NCI-H146 (cell line): ENCODE measurements at places on chromosomes 6 and 20.

DNA sequence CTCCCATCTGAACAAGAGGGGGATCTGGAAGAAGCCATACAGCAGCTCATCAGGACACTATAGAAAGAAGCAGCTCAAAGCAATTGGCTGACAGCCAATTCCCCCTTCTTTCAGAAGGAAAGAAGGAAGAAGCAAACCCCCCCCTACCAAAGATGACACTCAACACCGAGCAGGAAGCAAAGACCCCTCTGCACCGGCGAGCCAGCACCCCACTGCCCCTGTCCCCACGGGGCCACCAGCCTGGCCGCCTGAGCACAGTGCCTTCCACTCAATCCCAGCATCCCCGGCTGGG is 1.2 kb downstream of the REM1 start:
- DNase-seq, result no peak

DNA sequence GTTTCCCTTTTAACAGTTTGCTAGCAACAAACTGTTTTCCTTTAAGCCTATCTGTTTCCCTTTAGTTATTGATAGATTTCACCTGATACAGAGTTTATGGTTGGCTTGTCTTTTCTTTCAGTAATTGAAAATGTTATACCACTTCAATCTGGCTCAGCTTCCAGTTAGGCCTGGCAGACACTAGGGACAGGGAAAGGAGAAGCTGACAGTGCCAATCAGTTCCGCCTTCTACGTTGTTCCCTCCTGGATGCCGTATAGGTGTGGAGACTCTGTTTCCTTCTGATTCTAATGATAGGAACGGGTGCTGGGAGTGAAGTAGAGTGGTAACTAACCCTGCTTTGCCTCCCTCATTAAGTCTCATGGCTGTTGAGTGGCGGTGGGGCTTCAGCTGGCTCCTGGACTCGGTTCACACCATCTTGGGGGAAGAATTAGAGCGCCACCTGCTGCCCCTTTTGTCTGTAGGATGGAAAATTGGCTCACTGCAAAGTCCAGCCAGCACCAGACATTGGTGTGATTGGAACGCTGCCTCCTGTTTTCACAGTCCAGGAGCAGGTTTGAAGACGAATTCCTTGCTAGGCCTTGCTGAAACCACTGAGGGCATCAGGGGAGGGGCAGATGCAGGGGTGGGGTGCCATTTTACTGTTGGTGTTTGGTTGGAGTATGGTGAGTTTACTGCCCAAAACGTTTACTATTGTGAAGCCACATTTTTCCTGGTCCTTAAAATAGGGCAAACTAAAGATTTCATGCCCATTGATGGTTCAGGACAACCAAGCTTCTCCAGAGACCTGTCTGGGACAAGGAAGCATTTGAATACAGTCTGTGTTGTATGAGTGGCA is 1729.5 kb downstream of the GRIK2 start:
- DNase-seq, result peak; percentile 14

DNA sequence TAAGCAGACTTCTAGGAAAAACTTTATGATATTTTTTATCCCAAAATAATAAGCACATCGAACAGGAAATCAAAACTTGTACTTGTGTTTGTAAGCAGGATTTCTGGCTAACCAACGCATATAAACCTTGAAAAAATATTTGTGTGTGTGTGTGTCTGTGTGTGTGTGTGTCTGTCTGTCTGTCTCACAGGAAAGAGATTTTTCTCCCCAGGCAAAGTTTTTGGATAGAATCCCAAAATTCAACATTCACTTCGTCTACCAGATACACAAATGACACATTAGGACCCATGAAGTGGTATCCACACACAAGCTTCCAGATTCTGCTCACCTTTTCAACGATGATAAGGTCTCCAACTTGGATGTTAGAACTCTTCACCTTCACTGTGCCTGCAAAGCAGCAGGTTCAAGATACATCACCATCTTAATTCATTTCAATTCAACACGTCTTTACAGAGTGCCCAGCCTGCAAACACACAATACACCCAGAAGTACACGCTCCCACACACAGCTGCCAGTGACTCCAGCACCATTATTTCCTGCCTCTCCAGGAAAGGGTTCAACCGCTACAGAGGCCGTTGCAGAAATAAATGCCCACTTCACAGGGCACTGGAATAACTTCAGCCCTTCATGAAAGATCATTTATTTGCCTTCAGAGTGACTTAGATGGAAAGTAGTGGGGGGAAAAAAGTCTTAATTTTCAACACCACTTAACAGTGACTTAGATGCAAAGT is 70.9 kb downstream of the ATP9A start:
- DNase-seq, result no peak

DNA sequence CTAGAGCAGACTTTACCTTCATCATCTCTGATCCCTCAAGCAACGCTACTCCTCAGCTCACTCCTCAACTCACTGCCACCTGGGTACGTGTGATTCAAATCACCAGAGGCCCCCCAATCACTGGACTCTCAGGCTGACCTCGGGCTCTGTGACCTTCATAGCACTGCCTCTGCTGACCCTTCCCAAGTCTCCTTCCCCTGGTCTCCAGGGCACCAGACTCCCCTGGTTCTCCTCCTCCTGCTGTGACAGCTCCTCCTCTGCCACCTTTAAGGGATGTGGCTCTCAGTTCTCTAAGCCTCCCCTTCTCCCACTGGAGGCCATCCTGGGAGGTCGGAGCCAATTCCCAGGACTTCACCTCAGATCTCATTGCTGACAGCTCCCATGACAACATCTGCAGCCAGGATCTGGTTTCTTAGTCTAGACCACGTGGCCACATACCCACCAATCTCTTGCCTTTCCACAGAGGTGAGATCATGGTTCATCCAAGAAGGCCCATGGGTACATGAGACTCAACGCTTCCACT is 90.4 kb downstream of the NFATC2 start:
- no peak for DNase-seq

DNA sequence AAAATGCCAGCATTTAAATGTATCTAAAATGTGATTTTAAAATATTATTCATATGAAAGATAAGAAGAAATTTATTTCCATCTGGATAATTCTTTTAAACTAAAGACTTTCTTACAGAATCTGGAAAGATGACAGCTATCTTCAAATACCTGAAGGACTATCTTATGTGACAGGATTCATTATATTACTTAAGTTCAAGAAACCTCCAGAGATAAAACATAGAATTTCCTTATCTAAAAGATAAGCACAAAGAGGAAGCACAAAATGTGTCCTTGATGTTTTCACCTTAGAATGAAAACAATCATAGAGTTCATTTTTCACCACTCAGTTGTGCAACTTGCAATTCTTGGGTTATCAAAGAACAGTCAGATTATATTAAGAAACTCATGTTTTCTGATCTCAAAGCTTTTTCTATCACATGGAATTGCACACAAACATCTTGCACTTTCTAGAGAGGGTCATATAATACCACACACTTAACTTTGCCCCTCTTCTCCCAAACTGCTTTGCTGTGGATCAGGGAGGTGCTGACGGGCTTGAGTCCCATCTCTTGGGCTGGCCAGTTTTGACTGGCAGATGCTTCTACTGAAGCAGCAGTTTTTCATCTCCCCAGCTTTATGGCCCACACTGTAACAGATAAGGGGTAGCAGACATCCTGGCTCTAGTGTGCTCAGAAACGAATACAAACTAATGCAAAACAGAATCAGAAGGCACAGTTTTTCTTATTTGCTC is 467.4 kb downstream of the CDC5L start:
- no peak for DNase-seq

- no peak for DNase-seq
Observed at GRCh38 chr6:39079197-39080125, 30.9 kb downstream of the GLP1R start.

- DNase-seq, result no peak
Observed at GRCh38 chr6:35363293-35363750, 21.0 kb downstream of the PPARD start.

DNA sequence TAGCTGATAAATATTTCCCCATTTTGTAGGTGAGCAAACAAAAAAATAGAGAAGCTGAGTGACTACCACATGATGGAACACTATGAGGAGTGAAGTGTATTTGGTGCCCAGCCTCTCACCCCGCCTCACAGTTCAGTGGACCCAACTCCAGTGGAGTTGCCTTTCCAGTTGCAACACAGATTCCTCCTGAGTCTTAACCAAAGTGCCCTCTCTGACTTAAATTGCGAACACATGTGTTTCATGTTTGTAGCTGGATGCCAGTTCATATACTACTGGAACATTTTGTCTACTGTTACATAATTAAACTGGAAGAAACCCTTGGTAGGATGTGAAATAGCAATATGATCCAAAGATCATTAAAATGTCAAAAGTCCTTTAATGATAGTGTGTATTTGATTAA is 448.9 kb downstream of the COL12A1 start:
- no peak for DNase-seq

GRCh38 chr20:45293041-45294002 is 13.3 kb upstream of the RBPJL start:
- peak; percentile 74 for DNase-seq

DNA sequence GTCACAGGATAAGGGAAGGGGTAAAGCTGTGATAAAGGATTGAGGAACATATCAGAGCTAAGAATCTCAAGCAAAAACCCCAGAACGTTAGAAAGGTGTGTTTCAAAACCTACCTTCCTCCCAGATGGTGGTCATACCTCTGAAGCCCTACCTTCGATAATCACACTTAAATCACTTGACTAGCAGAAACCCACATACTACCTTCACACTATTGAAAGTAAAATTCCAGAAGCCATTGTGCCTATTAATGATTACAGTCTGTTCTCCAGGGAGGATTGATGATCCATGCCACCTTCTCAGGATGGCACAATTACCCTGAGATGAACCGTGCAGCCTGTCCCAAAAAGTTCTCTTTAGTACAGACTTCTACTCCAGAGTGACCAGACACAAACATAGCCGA is 72.3 kb upstream of the SOX4 start:
- no peak for DNase-seq

DNA sequence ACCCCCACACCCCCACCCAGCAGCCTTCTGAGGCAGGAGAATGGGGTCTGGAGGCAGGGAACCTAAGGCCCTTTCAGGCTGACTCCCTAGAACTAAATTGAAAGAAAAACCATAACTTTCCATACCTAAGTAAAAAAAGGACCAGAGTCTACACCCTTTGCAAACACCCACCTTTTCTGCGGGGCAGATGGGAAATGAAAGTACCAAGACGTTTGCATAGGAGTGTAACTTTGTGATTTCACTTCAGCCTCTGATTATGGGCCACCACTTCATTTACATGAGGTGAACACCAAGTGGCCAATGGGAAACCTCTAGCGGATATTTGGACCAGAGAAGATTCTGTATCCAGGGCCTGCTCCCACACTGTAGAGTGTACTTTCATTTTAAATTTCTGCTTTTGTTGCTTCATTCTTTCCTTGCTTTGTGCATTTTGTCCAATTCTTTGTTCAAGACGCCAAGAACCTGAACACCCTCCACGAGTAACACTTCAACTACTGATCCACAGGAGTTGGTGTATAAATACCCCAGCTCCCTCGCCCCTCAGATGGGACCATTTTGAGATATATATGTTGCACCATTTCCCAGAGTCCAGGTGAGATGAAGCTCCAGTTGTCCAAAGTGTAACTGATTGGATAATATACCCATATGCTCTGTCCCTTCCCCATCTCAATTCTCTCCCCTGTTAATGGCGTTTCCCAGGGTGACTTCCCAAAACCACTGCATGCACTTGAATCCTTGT is 18.9 kb upstream of the SRSF6 start:
- DNase-seq, result no peak

DNA sequence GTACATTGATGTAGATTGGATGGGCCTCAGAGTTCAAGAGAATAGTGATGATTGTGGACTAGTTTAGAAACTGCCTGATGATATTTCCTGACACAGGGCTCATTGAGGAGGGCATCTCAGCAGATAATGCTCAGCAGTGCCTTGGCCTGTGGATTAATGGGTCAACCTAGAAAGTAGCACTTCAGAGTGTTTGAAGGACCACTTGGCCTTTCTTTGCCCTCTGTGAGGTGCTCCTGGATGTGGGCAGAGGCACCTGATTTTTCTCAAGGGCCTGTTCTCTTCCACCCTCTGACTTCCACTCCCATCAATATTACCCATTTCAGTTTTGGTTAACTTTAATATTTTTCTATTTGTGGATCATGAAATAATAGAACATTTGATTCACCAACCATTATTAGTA is 270.6 kb upstream of the BMP2 start:
- DNase-seq, result no peak

DNA sequence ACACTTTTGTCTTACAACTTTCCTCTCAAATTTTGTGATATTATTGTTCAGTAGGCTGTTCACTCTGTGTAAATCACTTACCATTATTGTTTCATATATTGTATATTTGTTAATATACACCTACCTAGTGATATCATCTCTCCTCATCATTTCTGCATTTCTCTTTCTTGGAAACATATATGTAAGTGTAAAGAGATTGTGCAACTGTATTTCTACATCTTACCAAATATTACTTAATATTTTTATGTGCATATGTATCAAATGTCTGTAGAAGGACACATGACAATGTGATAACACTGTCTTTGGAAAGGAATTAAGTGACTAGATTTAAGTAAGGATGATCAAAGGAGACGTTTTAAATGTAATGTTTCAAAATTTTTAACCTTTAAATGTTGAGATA is 30.2 kb downstream of the ZNF322 start:
- DNase-seq, result no peak

DNA sequence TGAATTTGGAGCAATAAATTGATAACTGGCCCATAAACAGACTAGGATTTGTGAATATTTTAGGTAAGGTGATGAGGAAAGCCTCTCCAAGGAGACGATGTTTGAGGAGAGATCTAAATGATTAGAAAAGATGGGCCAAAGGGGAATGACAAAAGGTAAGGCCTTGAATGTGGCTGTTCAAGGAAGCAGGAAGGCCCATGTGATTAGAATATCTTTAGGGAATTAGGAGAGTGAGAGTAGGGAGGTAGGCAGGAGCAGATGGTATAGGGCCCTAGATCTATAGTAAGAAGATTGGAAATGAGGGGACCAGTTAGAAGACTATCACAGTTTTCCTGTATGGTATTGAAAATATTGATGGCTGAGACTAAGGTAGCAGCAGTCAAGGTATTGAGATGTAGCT is 6.7 kb downstream of the HSF2 start:
- DNase-seq, result no peak

GRCh38 chr6:166586424-166587156 is at the start of gene RAMACL:
TSS of gene RAMACL (minus strand) at chr6:166586678. CDS start at chr6:166586477, 201 bp downstream.
- peak; percentile 12 for DNase-seq

- peak; percentile 10 for DNase-seq
Observed at GRCh38 chr20:3165473-3166337, 6.0 kb upstream of the FASTKD5 start.

DNA sequence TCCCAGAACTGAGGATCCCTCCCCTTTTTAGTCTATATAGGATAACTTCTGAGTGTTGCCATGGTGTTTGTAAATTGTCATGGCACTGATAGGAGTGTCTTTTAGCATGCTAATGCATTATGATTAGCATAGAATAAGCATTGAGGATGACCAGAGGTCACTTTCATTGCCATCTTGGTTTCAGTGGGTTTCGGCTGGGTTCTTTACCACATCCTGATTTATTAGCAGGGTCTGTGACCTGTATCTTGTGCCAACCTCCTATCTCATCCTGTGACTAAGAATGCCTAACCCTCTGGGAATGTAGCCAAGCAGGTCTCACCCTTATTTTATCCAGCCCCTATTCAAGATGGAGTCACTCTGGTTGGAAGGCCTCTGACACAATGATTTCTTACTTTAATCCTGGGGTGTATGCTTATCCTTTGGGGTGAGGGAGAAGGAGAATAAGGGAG is 19.6 kb downstream of the WFDC2 start:
- no peak for DNase-seq
